T-helper 9 cell (primary cell): ENCODE measurements at places on chromosomes 4 and X.

- DNase-seq = no peak
Observed at GRCh38 chr4:68872643-68873502, 57.1 kb downstream of the UGT2B10 start.

DNA sequence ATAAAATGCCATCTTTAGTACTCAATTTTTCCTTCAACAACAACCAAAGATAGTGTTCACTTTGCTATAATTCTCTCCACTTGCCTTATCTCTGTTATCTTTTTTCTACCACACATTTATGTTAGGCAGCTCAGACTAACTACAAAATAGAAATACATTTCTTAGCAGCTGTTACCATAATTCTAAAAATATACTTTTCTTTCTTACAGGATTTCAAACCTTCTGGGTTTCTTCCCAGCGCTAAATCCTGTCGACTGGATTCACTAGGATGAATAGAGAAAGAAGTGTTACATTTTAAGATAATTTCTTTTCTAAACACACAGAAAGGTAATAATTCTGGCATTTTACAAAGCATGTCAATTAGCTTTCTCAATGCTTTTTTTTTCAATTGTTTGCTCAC, 105.5 kb upstream of the GK2 start:
- DNase-seq = no peak

DNA sequence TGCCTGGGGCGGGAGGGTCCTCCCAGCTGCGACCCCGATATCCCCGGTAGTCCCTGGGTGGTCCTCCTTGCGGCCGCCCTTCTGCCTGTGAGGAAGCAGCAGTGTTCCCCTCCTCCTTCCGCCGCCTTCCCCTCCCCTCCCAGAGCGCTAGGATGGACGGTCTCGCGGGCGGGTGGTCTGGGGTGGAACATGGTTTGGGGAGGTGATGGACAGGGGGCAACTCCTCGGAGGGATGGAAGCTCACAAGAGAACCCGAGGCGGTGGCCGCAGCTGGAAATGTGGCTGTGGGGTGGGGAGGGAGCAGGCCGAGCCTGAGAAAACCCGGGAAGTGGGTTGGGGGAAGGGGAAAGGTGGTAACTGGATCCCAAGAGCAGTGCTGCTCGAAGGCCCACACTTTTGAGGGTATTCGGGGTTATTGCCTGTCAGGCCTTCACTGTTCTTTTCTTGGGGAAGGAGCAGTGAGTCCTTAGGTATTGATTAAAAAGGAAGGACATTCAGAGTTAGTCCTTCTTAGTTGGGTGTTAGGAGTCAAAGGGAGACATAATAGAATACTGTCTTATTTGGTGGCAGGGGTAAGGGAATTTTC, 581 bp downstream of the UBE2K start:
- no peak for DNase-seq

- no peak for DNase-seq
Observed at GRCh38 chr4:39574946-39575345, 47.7 kb upstream of the UGDH start.

GRCh38 chr4:106287353-106287969, 28.5 kb downstream of the TBCK start:
- no peak for DNase-seq

GRCh38 chrX:45716750-45717149, 516.1 kb upstream of the DIPK2B start:
- DNase-seq = no peak

DNA sequence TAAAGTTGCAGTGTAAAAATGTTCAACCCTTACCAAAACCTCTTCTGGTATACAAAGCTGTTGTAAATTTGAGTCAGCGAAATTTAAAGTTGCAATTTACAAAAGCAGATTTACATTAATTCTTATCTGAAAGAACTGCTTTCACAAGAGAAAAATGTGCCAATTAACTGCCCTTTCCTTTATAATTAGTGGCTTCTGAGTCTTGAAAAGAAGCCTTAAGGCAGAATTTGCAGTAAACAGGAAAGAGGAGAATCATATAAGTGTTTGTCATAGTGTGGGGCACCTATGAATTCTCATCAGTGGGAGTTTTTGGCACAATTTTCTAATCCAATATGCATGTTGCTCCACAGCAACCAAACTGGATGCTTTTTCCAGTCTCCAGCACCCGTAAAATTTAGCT, 125.3 kb upstream of the GABRG1 start:
- DNase-seq = no peak

GRCh38 chrX:123814343-123814742, 45.5 kb upstream of the XIAP start:
- no peak for DNase-seq

DNA sequence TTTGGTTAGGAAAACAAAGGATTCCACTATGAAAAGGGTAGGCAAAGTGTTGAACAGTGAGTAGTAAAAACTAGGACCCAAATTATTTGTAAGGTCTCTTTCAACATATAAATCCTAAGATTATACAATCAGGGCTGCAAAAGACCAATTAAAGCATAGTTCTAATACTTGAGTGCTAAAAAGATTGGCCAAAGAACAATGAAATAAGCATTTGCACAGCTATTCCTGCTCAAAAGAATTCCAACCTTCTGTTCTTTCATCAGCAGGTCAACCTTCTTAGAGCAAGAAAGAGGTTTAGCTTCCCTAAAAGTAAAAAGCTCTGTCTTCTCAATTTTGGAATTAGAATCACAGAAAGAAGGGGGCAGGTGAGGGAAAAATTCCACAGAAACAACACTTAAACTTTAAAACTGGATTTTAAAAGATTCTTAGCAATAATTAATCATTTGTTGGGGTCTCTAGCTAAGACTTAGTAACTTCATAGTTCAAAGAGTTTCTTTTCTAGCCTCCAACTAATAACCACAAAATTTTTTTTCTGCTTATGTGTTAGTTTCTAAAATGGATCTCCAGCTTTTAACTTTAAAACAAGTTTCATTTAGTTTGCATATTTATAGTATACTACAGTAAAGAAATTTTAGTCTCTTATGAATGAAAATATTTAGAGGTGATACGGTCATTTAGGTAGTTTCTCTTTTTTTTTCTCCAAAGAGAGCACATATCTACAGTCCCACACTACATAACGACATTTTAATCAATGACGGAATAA, 16.3 kb downstream of the TSPAN5 start:
- DNase-seq = no peak

- no peak for DNase-seq
Observed at GRCh38 chr4:74189331-74190043, 31.6 kb downstream of the MTHFD2L start.

- no peak for DNase-seq
Observed at GRCh38 chr4:27223326-27223725, 362.7 kb downstream of the STIM2 start.

DNA sequence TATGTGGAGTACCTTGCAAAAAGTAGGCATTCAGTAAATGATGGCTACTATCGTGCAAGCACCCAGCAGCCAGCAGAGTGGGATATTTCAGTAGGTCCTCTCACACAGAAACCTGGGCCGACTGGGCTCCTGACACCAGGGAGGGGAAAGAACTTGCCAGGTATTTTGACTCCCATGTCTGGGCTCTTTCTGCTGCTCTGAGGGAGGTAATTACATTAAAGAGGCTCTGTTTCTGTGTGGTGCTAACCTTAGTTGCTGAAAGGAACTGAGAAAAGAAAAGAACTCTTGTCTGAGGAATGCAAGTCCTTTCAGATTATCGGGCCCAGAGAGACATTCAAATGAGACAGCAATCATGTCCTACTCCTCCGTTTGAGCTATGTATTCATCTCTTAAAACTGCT, 175.8 kb upstream of the MTMR8 start:
- DNase-seq = no peak
